Brain (organoid and tissue), 16 donors: ENCODE measurements at places on chromosomes 16 and 17. TPM values are rescaled to one million over a fixed set of nuclear protein-coding genes. Genes with fewer than 3 reads are reported as not detected.

Gene CES3
- polyA plus RNA-seq: 0.93 TPM

Gene PNMT
- 2.9 TPM for polyA plus RNA-seq

Gene MT4
- not detected for polyA plus RNA-seq

Gene TRIM25
- polyA plus RNA-seq: 19.1 TPM

Gene CCL1
- not detected for polyA plus RNA-seq

Gene RNF222
- polyA plus RNA-seq: not detected

DNA sequence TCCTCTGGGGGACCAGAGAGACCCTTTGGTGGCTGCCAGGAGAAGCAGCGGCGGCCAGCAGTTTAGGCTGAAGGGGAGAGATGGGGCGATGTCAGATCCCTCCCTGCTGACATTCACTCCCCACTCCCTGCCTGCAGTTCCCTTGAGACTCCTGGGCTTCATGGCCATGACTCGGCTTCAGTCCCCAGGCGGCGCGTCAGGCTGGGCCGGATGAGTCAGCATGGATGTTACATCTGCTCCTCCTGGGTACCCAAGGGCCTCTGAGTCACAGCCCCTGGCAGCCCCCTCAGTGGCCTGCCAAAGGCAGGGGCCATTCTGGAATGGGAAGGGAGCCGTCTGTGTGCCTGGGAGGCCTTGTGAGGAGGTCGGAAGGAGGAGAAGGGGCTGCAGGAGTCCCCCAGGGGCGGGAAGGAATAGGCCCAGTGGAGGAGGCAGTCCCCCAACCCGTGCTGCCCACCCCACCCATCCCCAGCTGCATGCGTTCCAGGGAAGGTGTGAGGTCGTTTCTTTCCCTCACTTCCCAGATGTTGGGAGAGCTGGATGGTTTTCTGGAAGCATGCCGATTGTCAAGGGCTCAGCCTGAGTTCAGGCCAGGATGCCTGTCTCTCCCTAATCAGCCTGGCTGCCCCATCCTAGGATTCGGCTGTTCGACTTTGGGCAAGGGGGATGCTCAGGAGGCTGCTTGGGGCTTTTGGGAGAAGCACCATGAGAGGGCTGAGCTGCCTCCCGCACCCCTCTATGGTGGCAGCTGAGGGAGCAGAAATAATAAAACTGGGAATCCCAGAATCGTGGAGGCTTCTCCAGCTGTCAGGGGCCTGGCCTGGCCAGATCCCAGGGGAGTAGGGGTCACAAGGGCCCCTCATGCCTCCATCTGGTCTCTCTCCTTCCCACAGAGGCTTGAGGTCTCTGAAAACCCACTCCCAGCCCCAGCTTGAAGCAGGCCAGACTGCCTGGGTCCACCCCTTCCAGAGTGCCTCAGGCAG lies 9.7 kb downstream of the RHBDL3 start:
- no peak for DNase-seq

- DNase-seq: no peak
Observed at GRCh38 chr17:8953156-8953885, 12.2 kb downstream of the PIK3R5 start.

DNA sequence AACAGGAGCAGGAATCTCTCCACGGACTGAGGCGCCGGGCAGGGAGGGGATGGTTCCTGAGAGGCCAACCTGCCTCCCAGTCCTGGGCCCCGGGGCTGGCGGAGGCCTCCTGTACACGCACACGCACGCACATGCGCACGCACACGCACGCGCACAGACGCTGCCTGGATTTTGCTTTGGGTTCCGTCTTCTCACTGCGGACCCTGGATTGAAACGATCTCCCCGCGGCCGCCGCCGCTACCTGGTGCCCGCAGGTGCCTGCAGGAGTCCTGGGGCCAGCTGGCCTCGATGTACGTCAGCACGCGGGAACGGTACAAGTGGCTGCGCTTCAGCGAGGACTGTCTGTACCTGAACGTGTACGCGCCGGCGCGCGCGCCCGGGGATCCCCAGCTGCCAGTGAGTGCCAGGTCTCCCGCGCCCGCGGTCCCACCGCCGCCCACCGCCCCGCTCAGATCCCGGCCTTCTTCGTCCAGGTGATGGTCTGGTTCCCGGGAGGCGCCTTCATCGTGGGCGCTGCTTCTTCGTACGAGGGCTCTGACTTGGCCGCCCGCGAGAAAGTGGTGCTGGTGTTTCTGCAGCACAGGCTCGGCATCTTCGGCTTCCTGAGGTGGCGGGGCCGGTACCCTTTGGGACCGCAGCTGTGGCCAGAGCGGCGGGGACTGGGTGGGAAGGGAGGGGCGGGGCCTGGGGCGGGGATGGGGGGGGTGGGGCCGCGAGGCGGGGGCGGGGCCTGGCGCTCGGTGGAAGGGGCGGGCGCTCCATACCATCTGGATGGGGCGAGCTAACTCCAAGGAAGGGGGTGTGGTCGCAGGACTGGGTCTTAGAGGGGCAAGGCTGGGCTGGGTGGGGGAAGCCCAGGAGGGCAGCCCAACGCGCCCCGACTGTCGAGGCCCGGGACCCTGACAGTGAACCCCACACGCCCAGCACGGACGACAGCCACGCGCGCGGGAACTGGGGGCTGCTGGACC lies 12.3 kb downstream of the CES4A start:
- peak; percentile 87 for DNase-seq

- no peak for DNase-seq
Observed at GRCh38 chr17:73436954-73437353, 125.2 kb upstream of the CDC42EP4 start.

GRCh38 chr16:29702269-29702668 lies 23.3 kb downstream of the QPRT start:
- no peak for DNase-seq

GRCh38 chr16:212999-213398 lies 16.2 kb downstream of the LUC7L start:
- DNase-seq: no peak

GRCh38 chr17:79036596-79036995 lies 12.6 kb downstream of the C1QTNF1 start:
- DNase-seq: no peak

GRCh38 chr16:85716022-85716679 lies 27.4 kb upstream of the GINS2 start:
- DNase-seq: no peak

DNA sequence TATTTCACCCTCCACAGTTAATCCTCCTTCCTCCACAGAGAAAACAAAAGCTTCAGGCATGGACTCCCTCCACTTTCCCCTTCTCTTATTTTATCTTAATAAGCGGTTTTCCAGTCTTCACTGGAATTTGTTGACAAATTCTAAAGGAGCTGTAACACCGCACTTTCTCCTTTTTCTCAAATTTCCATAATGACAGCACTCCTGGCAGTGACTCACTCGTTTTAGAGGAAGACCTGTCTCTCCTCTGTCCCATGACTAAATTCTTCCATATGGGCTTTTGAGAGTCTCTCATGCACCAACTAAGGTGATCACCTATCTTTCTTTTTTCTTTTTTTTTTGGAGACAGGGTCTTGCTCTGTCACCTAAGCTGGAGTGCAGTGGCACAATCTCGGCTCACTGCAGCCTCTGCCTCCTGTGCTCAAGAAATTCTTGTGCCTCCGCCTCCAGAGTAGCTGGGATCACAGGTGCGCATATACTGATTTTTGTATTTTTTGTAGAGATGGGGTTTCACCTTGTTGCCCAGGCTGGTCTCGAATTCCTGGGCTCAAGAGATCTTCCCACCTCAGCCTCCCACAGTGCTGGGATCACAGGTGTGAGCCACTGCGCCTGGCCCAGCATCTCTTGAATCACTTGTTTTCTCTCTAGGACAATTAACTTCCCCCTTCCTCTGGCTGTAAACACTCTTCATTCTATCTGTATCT lies 7.7 kb downstream of the ITGAM start:
- no peak for DNase-seq

GRCh38 chr16:878886-879285 lies 78.4 kb upstream of the GNG13 start:
- DNase-seq: no peak
